Hepatocyte (in vitro differentiated cells): ENCODE measurements at places on chromosomes 6 and 20. TPM values are rescaled to one million over a fixed set of nuclear protein-coding genes. Genes with fewer than 3 reads are reported as not detected.

- H3K27ac ChIP-seq, result no peak overlapping the region
- no peaks in the 10 kb centered on the region for H3K27me3 ChIP-seq
- peaks cover 5% of the 10 kb centered on the region for H3K4me1 ChIP-seq
- no peaks in the 10 kb centered on the region for H3K36me3 ChIP-seq
- DNase-seq, result no peak
Measured at GRCh38 chr20:16111852-16112412, 461.3 kb downstream of the KIF16B start.

DNA sequence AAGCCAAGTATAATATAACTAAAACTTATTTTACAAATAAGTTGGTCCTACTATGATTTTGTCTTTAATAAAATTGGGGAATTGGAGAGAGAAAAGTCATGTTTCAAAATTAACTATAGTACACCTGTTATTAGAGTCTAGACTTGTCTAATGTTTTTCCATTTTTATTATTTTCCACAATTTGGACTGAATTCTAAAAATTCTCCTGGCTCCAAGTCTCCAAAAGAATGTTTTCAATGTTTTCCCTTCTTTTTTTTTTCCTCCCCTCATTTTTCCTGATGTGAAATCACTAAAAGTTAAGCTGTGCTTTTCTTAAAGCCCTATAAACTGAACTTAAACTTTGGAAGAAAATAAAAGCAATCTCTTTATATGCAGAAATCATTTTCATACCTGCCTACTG lies 11.3 kb downstream of the PTGIS start:
- no peak overlapping the region for H3K4me3 ChIP-seq
- H3K4me1 ChIP-seq, result peaks cover 12% of the 10 kb centered on the region
- H3K36me3 ChIP-seq, result no peaks in the 10 kb centered on the region

DNA sequence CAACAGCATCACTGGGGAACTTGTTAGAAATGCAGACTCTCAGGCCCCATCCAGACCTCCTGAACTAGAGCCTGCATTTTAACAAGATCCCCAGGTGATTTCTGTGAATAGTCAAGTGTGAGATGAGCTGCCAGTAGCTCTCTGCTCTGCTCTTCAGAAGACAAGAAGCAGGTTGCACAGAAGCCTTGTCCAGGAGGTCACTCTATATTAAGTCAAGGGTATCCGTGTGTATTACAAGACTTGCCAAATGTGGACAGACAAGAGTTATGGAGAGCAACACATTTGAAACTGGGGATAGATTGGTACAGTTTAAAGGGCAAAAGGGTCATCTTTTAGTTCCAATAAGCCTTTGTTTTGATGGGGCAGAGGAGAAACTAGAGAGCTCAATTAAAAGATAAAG lies 23.2 kb upstream of the RIN2 start:
- H3K36me3 ChIP-seq, result no peaks in the 10 kb centered on the region
- H3K4me1 ChIP-seq, result peaks cover 21% of the 10 kb centered on the region
- peak overlapping the region; percentile 91 for H3K27ac ChIP-seq
- no peak for DNase-seq

Gene CST7
- not detected in 2 replicates for total RNA-seq

GRCh38 chr6:101125380-101125971 lies 244.3 kb upstream of the ASCC3 start:
- H3K36me3 ChIP-seq, result no peaks in the 10 kb centered on the region
- H3K4me1 ChIP-seq, result no peaks in the 10 kb centered on the region

DNA sequence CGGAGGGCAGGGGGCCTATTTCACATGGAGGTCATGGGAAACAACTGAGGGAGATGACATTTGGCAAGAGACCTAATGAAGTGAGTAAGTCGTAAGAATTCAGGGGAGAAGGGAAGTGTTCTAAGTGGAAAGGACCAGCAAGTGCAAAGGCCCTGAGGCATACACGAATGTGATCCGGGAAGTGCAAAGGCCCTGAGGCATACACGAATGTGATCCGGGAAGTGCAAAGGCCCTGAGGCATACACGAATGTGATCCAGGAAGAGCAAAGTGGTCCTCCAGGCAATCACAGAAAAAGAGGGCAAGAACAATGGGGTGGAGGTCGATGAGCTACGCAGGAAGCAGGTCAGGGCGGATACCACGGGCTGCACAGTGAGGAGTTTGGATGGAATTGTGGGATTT lies 24.2 kb upstream of the EXOC2 start:
- no peak for DNase-seq
- no peaks in the 10 kb centered on the region for H3K4me1 ChIP-seq
- H3K4me3 ChIP-seq, result no peak overlapping the region
- no peak overlapping the region for H3K27ac ChIP-seq

Gene SLC32A1
- total RNA-seq, result not detected in 2 replicates

DNA sequence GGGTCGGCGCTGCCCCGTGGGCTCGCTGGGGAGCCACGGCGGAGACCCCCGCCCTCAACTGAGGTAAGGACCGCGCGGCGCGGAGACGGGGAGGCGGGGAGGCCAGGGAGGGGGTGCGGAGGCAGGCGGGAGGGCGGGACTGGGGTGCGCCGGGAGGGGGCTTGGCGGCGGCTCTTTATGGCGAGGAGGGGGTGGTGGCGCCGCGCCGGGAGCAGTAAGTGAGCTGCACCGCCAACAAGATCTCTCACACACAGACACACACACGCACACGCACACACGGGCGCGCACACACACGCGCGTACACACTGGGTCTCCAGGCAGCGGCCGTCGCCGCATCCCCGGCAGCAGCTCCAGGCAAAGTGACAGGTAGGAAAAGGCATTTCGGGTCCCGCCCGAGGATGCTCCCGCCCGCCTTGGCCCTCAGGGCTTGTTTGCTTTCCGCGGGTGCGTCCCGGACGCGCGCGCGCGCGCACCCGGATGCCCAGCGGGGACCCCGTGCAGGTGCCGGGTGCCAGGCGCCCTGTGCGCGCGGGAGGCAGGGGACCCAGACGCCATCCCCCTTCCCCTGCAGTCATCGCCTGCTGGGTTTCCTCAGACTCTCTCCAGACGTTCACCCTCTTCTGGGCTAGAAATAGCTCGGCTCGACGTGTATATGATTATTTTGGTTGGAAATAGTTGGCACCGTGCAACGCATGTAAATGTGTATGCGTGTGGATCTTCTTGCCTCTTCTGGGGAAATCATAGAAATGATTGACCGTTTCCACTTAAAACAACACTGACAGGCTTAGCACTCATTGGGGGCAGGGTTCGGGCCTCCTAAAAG lies at the start of gene PLCB4:
TSS of gene PLCB4 (plus strand) at position 247 of the 823 bp plus-strand sequence. CDS start 238,728 bp downstream, outside the sequence.
- no peaks in the 10 kb centered on the region for H3K36me3 ChIP-seq
- H3K4me1 ChIP-seq, result no peaks in the 10 kb centered on the region
- H3K27ac ChIP-seq, result peak within 1 kb of the TSS; percentile 64
- no peaks in the 10 kb centered on the region for H3K27me3 ChIP-seq
- H3K4me3 ChIP-seq, result peak within 1 kb of the TSS; percentile 76

Gene STXBP5
- total RNA-seq, result 28.2 and 30.3 TPM in 2 replicates

GRCh38 chr20:23446505-23446904 lies 6.2 kb downstream of the CST11 start:
- H3K4me3 ChIP-seq, result no peak overlapping the region
- H3K27me3 ChIP-seq, result no peaks in the 10 kb centered on the region
- no peaks in the 10 kb centered on the region for H3K36me3 ChIP-seq
- H3K4me1 ChIP-seq, result no peaks in the 10 kb centered on the region

DNA sequence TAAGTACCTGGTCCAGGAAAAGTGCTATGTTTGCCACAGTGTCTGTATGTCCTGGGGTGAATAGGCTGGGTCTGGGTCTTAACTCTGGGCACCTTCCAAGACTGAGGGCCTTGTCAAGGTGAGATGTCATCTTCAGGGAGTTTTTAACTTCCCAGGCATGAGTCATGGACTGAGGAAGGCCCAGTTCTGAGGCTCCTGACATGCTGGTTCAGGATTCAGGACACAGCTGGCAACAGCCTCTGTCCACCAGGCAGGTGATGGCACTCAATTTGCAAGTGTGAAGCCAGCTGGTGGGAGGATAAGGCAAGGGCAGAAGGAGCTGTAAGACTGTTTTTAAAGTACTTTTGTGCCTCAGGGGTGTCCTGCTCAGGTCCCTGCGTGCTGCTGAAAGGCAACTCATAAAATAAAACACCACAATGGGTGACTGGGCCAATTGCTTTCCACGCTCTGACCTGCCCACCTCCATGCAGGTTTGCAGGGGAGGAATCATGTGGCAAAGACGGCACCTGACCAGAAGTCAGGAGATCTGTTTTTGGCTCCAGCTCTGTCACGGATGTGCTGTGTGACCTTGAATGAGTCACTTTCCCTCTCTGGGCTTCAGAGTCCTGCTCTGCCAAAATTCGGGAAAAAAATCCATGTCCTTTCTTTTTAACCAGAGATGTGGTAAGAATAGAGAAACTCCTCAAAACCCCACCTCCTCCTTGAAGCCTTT lies 4.9 kb upstream of the PACSIN1 start:
- H3K27ac ChIP-seq, result no peak overlapping the region
- no peak overlapping the region for H3K4me3 ChIP-seq
- peaks cover 9% of the 10 kb centered on the region for H3K27me3 ChIP-seq
- H3K36me3 ChIP-seq, result no peaks in the 10 kb centered on the region

- no peak overlapping the region for H3K27ac ChIP-seq
- no peak overlapping the region for H3K4me3 ChIP-seq
- peak; percentile 39 for DNase-seq
- H3K4me1 ChIP-seq, result no peaks in the 10 kb centered on the region
- H3K36me3 ChIP-seq, result no peaks in the 10 kb centered on the region
- no peaks in the 10 kb centered on the region for H3K27me3 ChIP-seq
Measured at GRCh38 chr6:86535100-86535499, 402.2 kb upstream of the HTR1E start.

DNA sequence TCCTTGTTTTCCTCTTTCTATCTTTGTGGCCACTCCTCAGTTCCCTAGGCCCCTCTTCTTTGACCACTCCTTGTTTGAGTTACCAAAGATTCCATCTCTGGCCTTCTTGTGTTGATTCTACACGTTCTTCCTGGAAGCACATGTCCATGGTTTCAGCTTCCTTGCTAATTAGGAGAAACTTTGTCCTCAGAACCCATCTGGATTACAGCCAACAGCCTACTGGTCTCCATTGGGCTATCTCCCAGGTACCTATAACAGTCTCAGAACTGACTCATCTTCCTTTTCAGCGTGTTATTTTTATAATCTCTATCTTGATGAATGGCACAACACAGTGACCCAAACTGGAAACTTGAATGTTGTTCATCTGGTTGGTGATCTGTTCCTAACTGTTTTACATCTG lies 17.5 kb downstream of the PTPRA start:
- no peaks in the 10 kb centered on the region for H3K4me1 ChIP-seq
- H3K27me3 ChIP-seq, result no peaks in the 10 kb centered on the region
- DNase-seq, result no peak
- H3K27ac ChIP-seq, result no peak overlapping the region
- H3K36me3 ChIP-seq, result no peaks in the 10 kb centered on the region

Gene MPIG6B
- not detected in 2 replicates for total RNA-seq

DNA sequence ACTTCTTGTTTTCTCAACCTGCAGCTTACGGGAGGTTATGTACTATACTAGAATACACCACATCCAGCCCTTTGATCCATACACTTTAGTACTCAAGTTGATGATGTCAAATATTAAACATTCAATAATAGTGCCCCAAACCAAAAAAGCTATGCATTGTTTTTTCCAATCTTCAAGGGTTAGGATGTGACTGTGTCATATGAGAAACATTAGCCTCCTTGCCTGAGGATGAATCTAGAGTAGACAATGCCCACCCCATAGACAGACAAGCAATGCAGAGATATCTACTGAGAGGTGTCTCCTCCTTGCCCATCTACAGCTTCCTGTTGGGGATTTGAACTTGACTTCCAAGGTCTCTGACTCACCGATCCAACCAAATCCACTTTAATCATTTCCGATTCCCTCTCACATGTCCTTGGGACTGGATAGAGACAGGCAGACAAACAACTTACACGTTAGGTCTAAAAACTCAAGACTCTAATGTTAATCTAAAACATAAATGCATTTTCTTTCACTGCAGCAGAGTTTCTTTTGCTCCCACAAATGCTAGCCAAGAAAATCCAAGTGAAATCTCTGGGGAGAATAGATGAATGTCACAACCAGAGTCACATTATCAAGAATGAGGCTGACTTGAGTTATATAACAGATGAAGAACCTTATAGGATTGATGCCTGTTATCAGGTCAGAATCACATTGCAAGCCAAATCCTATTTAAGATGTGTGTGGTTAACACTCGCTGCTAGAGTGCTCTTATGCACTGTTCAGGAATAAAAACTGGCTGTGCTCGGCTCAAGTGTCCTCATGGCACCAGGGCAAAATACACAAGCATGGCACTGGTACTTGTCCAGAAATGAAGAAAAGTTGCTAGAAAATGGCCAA lies 75.5 kb upstream of the TNFAIP3 start:
- no peak for DNase-seq
- H3K36me3 ChIP-seq, result no peaks in the 10 kb centered on the region
- H3K4me3 ChIP-seq, result no peak overlapping the region
- peaks cover 18% of the 10 kb centered on the region for H3K4me1 ChIP-seq

DNA sequence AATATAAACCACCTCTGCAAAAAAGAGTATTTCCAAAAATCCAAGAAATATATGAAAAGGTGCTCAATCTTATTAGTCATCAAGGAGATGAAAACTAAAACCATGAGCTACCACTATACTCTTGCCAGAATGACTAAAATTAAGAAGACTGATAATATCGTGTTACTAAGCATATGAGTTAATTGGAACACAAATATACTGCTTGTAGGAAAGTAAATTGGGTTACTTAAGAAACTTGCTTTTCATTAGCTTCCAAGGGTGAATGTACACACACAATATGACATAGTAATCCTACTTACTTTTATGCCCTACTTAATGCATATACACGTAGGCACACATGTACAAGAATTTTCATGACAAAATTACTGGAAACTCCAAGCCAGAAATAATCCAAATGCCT lies 3.4 kb downstream of the THEMIS start:
- DNase-seq, result no peak
- H3K36me3 ChIP-seq, result no peaks in the 10 kb centered on the region
- no peak overlapping the region for H3K27ac ChIP-seq
- no peak overlapping the region for H3K4me3 ChIP-seq
- H3K27me3 ChIP-seq, result no peaks in the 10 kb centered on the region

- no peaks in the 10 kb centered on the region for H3K27me3 ChIP-seq
- no peak overlapping the region for H3K4me3 ChIP-seq
- no peak for DNase-seq
- no peaks in the 10 kb centered on the region for H3K4me1 ChIP-seq
Measured at GRCh38 chr20:35008411-35009342, 53.0 kb downstream of the MYH7B start.

DNA sequence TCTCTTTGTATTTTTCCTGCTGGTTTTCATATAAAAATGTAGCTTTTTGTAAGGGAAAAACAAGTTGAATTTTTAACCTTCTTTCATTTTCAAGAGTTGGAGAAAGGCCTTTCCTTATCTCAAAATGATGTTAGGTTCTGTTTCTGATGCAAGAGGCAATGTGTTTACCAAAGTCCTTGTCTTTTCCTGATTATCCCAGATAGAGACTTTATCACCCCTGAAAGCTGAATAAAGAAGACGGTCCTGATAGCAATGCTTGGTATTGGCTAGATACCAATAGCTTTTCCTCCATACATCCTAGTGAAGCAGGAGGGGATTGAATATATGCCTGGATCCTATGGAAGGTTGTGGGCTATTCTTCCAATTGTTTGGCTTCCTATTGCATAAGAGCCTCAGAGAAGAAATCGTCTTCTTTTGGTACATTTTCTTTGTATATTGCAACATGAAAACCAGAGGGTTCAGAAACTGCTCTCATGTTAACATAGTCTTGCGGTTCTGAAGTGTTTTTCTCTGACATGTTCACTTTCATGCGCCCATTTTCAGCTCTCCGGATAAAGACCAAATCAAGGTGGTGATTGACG lies 5.5 kb downstream of the PNLDC1 start:
- no peaks in the 10 kb centered on the region for H3K27me3 ChIP-seq
- H3K36me3 ChIP-seq, result no peaks in the 10 kb centered on the region
- H3K27ac ChIP-seq, result peak overlapping the region; percentile 80
- H3K4me3 ChIP-seq, result no peak overlapping the region

GRCh38 chr6:136922685-136923006 lies 545 bp downstream of the SLC35D3 start:
- peak overlapping the region; percentile 51 for H3K4me3 ChIP-seq
- no peaks in the 10 kb centered on the region for H3K36me3 ChIP-seq
- no peak for DNase-seq
- peaks cover 66% of the 10 kb centered on the region for H3K27me3 ChIP-seq
- H3K27ac ChIP-seq, result no peak overlapping the region
